ENCODE measurements at places on chromosomes 4 and X. TPM values are rescaled to one million over a fixed set of nuclear protein-coding genes. Genes with fewer than 3 reads are reported as not detected.

MAGEA8 gene
- not detected for total RNA-seq

TMEM31 gene
- total RNA-seq = not detected

GRPR gene
- under 0.01 TPM for total RNA-seq

YIPF7 gene
- not detected for total RNA-seq

DNA sequence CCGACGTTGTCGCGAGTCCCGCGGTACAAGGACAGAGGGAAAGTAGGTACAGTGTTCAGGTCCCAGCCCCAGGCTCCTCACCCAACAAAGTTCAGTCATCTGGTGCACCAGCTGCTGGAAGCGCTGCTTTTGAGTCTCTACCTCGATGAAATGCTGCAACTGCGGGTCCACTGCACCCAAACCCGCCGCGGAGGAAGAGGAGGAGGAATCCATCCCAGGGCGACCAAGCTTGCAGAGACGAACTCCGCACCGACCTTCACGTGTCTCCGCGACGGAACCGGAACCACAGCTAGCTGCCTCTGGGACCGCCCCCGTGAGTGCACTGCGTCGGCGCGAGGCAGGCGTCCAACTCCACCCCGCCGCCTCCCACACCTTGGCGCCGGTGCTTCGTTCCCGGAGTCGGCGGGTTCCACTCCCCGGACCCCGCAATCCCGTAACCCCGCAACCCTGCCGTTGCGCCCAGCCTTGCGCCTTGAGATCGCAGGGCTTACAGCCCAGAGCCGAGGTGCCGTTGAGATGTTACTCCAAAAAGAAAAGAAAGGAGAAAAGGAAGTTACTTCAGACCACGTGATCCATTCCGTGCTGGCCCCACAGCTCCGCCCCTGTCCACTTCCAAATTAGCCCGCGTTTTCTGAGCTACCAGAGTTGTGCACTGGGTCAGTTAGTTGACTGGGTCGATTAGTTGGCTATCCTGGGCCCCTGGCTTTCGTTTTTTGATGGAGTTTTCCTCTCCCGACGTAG is at the start of gene TIMM8A:
Gene TIMM8A (minus strand): TSS at position 291 of the 741 bp plus-strand sequence. CDS start 78 bp downstream, at position 213.
- peak; percentile 78 for DNase-seq

SYTL5 gene
- under 0.01 TPM for total RNA-seq

- DNase-seq = no peak
Measured at GRCh38 chr4:11598591-11598990, 169.9 kb upstream of the HS3ST1 start.

RNF128 gene
- total RNA-seq = under 0.01 TPM

- DNase-seq = no peak
Measured at GRCh38 chrX:84216881-84217280, 28.9 kb upstream of the RPS6KA6 start.

DNA sequence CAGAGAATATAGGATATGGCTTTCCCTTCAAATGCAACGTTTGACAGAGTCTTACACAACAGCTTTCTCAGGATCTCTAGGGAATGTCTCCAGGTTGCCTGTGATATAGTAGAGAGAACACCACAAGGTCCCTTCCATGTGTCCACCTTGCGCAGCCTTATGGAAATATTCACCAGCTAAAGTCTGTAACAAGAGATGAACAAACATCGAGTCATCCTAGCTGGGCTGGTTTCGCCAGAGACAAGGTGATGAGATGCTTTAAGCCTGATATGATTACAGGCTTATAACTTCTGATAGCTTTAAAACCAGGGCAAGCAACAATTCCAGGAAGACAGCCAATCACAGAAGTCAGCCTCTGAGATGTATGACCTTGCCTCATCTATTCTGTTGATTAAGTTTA is 83.8 kb downstream of the SEL1L3 start:
- DNase-seq = no peak

DNA sequence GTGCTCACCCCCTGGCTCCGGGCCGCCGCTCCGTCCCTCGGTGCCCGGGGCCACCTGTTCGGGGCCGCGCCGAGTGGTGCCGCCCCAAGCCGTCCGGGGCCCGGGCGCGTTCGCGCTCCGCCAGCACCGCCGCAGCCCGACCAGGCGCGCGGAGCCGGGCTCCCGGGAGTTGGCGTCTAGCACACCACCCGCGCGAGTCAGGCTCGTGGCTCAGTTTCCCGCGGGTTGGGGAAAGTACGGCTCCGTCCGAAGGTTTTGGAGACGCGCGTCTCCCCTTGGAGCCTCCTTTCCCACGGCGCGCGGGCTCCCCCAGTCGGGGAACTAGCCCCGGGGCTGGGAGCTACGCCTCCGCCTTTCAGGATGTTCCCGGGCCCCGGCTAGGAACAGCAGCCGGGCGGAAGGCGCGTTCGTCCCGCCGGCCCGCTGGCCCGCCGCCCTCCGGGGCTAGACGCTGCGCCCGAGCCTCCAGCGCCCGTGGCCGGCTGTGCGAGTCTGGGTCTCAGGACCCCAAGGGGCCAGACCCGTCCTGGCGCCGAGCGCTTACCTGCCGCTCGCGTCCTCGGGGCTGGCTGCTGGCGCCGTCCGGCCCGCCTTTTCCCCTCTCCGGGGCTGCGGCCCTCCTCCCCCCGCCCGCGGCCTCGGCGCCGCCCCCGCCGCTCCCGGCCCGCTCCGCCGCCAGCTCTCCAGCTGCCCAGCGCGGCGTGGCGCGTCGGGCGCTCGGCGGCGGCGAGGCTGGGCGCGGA is at the start of gene ADGRG2:
Gene ADGRG2 (minus strand): TSS at position 571 of the 743 bp plus-strand sequence. CDS start 53,634 bp downstream, outside the sequence.
- DNase-seq = peak; percentile 10

DNA sequence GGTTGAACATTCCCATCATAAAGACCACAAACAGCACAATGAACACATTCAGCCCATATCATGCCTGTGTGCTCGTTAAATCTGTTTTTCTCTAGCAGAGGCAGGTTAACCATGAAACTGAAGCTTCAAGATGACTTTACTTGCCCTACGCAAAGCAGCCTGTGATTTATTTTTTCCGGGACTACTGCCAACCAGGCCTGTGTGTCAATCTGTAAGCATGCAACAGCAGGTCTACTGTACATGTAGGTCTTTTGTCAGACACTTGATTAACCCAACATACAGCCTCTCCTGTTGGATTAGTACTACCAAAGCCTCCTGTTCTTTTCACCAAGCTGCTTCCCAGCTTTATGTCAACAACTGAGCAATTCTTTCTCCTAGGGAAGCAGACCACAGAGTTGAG is 85.5 kb upstream of the ACSL1 start:
- DNase-seq = no peak

CYTL1 gene
- total RNA-seq = 4.6 TPM

DNA sequence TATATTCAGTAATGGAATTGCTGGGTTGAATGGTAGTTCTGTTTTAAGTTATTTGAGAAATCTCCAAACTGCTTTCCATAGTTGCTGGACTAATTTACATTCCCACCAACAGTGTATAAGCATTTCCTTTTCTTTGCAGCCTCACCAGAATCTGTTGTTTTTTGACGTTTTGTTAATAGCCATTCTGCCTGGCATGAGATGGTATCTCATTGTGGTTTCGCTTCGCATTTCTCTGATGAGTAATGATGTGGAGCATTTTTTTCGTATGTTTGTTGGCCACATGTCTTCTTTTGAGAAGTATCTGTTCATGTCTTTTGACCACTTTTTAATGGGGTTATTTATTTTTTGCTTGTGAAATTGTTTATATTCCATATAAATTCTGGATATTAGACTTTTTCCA is 13.6 kb upstream of the MAGED4B start:
- no peak for DNase-seq

GRCh38 chr4:68927165-68927564 is 24.4 kb downstream of the UGT2A3 start:
- no peak for DNase-seq

ETNPPL gene
- not detected for total RNA-seq

BRS3 gene
- not detected for total RNA-seq

SAGE1 gene
- not detected for total RNA-seq

Data from lung microvascular endothelial cell (primary cell).